Hepatic stellate cell (primary cell): ENCODE measurements at places on chromosomes 13 and 19.
A peak's percentile ranks its signal among the peaks of the same experiment; 100 is the strongest.

- DNase-seq, result peak; percentile 69
These were observed 767 bp upstream of the GADD45B start for GRCh38 chr19:2475018-2475701.

DNA sequence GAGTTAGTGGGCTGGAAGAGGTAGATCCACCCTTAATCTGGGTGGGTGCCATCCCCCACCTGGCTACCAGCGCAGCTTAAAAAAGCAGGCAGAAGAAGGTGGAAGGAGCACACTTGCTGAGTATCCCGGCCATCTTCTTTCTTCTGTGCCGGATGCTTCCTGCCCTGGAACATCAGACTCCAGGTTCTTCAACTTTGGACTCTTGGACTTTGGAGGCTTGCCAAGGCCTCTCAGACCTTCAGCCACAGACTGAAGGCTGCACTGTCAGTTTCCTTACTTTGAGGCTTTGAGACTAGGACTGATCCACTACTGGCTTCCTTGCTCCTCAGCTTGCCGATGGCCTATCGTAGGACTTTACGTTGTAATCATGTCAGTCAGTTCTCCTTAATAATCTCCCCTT, 127.6 kb upstream of the GPC6 start:
- DNase-seq, result no peak

DNA sequence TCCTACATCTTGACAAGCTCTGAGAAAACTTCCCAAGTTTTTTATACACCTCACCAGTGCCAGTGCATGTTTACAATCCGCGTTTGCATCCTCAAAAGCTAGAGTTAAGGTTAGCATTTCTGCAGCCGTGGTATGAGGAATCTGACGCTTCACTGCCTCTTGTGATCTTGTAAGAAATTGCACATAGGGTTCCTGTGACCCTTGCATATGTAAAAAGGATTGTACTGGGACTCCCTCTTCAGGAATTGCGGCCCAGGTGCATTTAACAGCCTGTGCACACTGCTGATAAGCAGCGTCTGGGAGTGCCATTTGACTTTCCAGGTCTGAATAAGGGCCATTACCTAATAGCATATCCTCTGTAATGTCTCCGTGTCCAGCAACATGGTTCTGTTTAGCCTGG, 15.3 kb downstream of the FPR3 start:
- no peak for DNase-seq

GRCh38 chr13:110367620-110368019, 60.5 kb downstream of the COL4A2 start:
- no peak for DNase-seq

- no peak for DNase-seq
These were observed 18.9 kb downstream of the SPATA13 start for GRCh38 chr13:24179486-24179850.

GRCh38 chr19:4504297-4504701, 14.0 kb downstream of the PLIN4 start:
- no peak for DNase-seq

DNA sequence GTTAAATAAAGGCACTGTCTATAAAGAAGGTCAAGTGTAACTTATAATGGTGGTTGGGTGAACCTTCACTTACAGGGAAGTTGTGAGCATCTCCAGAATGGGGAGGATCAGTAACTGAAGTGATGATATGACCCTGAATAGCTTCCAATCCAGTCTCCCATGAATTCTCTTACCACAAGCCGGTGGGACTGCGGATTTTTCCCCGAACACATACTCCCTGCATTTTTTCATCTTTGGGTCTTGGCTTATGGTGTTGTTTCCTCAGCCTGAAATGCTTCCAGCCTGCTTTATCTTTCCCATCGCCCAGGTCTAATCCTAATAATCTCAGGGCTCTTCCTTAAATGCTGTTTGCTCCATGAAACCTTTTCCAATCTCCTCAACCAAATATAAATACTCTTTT, 2.0 kb upstream of the CSNK1A1L start:
- no peak for DNase-seq

- peak; percentile 47 for DNase-seq
These were observed 90.5 kb downstream of the STARD13 start for GRCh38 chr13:33194820-33195692.

DNA sequence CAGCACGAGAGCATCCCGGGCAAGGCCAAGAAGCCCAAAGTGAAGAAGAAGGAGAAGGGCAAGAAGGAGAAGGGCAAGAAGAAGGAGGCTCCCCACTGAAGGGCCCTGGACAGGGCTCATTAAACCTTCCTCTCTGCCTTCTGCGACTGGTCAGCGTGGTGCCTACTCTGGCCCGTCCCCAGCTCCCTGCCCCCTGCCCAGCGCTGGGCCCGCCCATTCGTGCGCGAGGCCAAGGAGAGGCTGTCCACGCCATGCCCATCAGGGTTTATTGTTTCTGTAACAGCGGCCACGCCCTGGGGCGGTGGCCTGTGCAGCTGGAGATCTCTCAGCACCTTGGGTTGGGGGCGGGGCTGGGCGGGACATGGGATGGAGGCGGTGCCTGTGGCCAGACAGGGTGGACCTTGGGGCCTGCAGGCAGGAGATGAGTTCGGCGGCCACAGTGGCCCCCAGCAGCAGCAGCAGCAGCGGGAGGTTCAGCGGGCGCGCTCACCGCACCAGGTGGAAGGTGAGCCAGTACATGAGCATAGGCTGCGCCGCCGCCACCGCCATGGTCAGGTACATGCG, 897 bp downstream of the C19orf33 start:
- no peak for DNase-seq

- DNase-seq, result no peak
These were observed 107.2 kb downstream of the UQCRFS1 start for GRCh38 chr19:29105629-29106292.

DNA sequence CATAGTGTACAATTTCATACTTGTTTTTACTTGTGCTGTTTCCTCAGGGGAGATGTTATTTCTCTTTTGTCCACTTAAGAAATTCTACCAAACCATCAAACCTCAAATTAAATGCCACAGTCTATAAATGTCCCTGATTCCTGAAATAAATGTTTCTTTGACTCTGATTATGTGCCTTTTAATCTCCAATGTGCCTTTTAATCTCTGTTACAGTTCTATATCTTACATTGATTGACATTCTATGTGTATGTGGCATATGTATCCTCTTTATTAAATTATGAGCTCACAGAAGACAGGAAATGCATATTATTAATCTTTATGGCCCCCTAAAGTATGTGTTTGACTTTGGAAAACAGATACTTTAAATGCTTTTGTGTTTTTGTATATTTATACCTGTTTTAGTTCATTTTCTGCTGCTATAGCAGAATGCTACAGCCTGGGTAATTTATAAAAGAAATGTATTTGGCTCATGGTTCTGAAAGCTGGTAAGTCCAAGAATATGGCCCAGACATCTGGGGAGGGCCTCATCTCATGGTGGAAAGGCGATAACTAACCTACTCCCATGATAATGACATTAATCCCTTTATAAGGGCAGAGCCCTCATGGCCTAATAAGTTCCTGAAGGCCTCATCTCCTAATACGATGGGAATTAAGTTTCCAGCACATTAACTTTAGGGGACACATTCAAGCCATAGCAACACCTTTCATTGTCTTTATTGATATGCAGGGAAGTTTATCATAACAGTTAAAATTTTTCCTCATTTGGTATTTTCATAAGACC, 403.9 kb downstream of the LIG4 start:
- no peak for DNase-seq

GRCh38 chr19:54517483-54517882, 14.9 kb downstream of the LAIR2 start:
- DNase-seq, result no peak

GRCh38 chr13:112773601-112774447, 84.0 kb downstream of the ATP11A start:
- DNase-seq, result no peak

DNA sequence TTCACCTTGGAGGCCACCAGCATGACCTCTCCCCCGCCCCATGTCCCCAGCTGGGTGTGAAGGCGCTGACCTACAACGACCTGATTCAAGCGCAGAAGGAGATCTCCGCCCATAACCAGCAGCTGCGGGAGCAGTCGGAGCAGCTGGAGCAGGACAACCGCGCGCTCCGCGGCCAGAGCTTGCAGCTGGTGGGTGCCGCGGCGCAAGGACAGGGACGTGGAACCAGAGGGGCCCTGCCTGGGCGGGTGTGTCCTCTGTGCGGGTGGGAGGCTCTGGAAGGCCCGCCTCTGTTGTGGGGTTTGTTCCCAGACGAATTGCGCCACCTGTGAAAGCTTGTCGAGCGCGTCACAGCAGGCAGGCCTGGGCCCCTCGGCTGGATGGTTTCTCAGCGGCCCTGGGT, 22.3 kb downstream of the PLEKHJ1 start:
- no peak for DNase-seq

GRCh38 chr19:45524575-45525129, 17.4 kb downstream of the VASP start:
- DNase-seq, result no peak

DNA sequence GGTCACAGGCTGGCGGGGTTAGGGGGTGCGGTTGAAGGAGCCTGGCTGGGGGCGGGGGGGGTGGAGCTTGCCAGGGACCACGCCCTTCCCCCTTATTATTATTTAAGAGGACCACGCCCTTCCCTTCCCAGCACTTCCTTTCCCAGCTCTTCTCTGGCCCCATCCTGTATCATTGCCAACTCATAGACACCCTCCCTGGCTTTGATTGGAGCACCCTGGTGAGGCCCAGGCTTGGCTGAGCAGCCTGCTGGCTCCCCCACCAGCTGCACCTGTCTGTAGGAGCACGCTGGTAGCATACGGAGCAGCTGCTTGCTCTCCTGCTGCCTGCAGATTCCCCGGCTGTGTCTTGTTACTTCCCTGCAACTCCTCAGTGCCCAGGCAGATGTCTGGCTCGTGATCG, 62.5 kb upstream of the PDX1 start:
- DNase-seq, result no peak

DNA sequence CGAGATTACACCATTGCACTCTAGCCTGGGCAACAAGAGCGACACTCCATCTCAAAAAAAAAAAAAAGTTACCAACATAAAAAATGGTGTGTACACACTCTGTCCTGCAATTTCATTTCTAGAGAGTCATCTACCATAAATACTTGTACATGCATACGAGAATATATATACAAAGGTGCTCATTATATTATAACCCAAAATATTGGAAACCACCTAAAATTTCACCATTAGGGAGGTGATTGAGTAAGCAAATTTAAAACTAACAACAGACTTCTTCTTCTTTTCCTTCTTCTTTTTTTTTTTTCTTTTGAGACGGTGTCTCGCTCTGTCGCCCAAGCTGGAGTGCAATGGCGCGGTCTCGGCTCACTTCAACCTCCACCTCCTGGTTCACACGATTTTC, 7.4 kb upstream of the C5AR1 start:
- DNase-seq, result no peak

- peak; percentile 99 for DNase-seq
These were observed 479 bp upstream of the CALM3 start for GRCh38 chr19:46600384-46601317.

GRCh38 chr13:61916483-61916882, 500.8 kb upstream of the PCDH20 start:
- DNase-seq, result no peak

GRCh38 chr13:40120288-40120687, 464.8 kb downstream of the COG6 start:
- DNase-seq, result no peak

DNA sequence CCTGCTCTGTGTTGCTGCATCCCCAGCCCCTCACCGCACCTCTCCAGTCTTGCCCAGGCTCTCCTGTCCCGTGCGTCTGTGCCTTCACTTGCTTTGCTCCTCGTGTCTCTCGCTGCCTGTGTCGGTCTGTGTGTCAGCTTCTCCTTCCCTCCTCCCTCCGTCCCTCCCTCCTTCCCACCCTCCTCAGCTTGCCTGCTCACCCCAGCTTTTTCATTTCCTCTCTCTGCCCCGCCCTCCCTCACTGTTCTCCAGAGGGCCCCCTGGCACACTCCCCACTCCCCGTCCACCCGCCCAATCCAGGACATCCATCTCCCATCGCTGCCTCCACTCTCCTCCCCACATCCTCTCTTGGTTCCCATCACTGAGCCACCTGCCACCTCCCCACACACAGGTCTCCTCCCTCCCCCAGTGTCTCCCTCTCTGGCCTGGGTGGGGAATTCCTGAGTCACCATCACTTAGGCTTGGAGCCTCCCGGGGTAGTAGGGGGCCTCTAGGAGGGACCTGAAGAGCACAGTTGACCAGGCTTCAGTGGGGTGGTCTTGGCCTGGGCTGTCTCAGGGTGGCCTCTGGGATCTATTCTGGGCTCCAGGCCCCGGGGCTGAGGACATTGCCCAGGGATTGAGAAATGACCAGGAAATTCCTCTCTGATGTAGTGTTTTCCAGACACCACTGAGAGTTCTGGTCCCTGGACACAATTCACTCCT, at the start of gene PTGIR:
Gene PTGIR (minus strand): TSS at position 132 of the 704 bp plus-strand sequence. CDS start 864 bp downstream, outside the sequence.
- peak; percentile 93 for DNase-seq

DNA sequence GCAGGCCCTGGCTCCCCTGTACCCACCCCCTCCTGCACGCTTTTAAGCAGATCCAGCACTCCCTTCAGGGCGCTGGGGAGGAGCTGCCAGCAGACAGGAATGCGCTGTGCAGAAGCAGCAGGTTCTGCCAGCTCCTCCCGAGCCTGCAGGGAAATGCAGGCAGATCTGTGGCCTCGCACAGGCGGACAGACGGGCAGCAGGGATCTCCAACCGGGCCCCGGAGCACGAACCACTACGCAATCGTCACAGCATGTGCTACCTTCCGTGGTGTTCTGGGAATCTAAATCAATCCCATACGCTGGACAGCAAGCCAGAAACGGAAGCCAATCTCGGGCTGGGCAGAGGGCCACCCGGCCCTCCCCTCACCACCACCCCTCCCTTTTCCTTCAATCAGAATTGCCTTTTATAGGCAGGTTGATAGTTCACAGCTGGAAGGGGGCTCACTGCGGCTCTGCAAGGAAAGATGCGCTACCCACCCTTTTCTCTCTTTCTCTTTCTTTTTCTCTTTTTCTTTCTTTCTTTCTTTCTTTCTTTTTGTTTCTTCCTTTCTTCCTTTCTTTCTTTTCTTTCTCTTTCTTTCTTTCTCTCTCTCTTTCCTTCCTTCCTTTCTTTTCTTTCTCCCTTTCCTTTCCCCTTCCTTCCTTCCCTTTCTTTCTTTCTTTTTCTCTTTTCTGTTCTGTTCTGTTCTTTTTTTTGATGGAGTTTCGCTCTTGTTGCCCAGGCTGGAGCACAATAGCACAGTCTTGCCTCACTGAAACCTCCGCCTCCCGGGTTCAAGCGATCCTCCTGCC, 99.9 kb downstream of the GNG7 start:
- DNase-seq, result peak; percentile 84

DNA sequence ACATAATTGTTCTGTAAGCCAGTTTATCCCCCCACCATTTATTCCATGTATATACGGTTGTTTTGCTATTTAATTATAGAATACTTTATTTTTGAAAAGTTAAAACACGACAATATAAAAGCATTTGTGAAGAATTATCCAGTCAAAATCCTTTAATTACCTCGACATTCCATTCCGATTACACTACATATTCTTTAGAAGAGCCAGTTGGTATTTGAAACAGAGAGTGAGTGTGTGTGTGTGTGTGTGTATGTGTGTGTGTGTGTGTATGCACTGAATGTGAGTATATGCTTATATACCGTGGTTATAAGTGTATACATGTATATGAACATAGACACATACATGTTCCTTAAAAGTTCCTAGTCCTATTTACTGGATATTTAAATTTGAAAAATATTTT, 87.8 kb upstream of the KLF5 start:
- no peak for DNase-seq
